Stimulated activated CD8-positive, alpha-beta memory T cell treated with anti-CD3 and anti-CD28 coated beads, Interleukin-15, amount 100 ng/mL, for 1 hour (primary cell): ENCODE measurements at places on chromosomes 7 and 10.

GRCh38 chr10:131923038-131923756 lies 22.4 kb downstream of the PPP2R2D start:
- DNase-seq, result no peak

DNA sequence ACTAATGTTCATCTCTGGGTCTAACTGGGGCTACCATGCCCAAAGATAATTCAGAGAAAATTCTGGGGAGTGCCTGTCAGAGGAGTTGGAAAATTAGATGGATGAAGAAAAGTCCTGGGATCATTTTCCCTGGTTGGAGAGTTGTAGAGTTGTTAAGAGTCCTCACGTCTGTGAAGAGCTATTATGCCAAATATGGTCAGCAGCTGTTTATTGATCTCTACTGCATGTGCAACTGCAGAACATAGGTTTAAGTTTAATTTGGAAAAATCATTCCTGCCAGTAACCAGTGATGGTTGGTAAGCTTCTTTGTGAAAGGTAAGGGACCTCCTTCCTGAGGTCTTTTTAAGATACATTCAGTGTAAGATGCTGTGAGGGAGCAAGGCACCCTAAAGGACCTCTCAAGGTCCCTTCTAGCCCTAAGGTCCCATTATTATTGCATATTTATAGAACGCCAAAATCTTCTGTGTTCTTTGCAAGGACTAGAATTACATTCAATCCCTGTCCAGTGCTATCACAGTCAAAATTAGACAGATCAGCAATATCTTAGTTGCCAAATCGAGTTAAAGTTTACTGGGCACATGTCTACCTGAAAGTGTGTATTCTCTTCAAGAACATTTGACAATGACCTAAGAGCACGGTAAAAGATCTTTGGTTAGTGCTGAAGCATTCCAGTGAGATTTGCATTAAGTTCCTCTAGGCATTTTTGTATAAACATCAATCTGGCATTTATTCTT lies 62.7 kb downstream of the VTI1A start:
- no peak for DNase-seq

GRCh38 chr7:18472161-18472483 lies 23.4 kb upstream of the HDAC9 start:
- no peak for DNase-seq

DNA sequence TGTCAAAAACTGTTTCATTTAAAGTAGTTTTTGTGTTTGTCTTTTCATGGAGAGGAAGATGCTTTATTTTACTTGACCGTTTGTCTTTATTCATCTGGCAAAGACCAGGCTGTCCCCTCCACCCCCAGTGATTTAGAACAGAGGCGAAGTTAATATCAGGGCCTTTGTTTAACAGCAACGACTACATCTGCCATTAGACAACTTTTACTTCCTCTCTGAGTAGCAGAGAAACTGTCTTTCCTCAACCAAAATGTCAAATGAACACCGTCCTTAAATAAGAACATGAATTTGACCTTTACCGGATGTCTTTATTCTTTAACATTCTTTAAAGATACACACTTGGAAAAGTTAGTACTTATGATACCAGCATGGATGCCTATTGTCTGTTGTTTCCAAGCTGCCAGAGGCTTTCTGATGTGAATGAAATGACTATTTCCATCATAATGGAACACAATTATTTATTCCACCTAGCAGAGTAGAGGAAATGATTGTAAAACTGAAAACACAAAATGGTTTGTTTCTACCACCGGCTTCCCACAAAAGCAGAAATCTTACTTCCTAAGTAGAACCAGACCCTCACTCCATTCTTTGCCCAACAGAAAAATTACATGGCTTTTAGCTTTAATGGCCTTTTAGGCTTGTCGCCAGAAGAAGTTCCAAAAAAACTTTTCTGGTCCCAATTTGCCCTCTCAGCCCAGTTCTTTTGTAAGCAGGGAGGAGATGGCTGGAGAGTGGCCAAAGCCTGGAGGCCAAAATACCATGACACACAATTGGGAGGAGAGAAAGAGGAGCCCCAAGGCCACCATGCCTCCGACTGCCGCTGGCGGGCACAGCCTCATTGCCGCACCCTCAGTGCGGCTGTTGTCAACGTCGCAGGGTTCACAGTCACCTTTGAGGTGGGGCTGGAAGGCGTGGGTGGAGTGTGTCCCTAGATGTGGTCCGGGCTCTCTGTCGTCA lies 168.5 kb downstream of the TEX36 start:
- DNase-seq, result no peak

DNA sequence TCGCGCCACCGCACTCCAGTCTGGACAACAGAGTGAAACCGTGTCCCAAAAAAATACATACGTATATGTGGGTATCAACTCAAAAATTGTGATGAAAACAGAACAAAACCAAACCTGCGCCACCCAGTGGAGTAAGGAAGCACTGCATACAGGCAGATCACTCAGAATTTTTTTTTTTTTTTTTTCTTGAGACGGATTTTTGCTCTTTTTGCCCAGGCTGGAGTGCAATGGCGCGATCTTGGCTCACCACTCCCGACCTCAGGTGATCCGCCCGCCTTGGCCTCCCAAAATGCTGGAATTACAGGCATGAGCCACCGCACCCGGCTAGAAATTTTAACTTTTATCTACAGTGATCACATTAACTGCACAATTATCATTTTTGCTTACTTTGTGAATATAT lies 9.1 kb upstream of the TMEM236 start:
- peak; percentile 62 for DNase-seq

DNA sequence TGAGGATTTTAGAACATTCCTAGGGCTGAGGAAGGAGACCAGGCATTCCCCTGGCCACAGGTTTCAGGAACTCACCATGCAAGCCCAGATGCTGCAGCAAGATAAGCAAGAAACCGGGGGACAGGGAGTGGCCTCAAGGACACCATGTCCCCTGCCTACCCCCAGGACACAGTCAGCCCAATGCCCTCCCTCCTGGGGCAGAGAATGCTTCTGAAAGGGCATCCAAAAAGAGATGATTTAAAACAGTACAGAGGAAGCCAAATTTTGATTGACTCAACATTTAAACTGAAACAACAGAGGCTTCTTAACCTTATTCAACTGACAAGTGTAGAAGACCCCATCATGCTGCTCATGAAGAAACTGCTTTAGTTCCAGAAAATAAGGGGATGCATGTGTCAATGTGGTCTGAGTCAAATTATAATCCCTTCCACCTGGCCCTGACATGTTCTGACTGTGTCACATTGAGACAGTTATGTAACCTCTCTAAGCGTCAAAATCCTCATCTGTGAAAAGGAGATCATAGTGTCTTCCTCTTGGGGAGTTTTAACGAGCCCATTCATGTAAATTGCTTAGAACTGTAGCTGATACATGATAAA lies 60.0 kb downstream of the ICA1 start:
- no peak for DNase-seq

DNA sequence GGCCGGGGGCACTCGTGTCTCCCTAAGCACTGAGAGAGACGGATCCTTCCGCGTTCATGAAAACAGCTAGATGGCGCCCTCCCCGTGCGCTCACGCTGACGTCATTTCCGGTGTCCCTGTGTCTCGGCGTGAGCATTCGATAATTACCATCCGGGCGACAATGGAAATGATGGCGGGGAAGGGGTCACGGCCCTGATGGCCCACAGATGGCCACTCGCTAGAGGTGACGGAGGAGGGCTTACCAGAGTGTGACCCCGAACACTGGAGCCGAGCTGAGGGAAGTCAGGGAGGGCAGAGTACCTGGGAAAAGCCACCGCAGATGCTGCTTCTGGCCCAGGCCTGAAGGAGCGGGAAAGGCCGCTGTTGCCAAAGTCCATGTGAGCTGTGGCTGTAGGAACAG lies 222.9 kb downstream of the TCERG1L start:
- no peak for DNase-seq

GRCh38 chr10:26378861-26379294 lies 59.3 kb upstream of the APBB1IP start:
- no peak for DNase-seq

DNA sequence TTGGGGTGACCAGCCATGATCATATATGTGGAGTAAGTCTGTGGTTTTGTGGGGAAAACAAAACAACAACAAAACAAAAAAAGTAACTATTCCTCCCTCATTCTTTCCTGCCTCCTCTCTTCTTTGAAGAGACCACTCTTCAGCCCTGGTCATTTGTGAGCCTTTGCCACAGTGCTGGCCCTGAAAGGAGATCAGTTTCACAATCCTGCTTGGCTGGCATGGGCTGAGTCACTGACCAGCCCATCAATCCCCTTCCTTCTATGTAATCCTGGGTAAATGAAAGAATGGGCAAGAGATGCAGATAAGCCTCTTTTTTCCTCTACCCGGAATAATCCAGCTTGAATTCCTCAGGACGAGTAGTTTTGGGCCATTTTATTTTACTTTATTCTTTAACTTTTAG lies 13.6 kb downstream of the CSTF2T start:
- no peak for DNase-seq

- DNase-seq, result peak; percentile 65
These were observed at the start of gene SLC12A9 for GRCh38 chr7:100852048-100852872. Gene SLC12A9, plus strand, starts transcription at chr7:100852713. Its CDS starts 1,485 bp downstream, at chr7:100854198.

- no peak for DNase-seq
These were observed 64.9 kb downstream of the SCRN1 start for GRCh38 chr7:29924684-29925083.
